ENCODE measurements at places on chromosomes 2 and 18. TPM values are rescaled to one million over a fixed set of nuclear protein-coding genes. Genes with fewer than 3 reads are reported as not detected.

- no peaks in the 10 kb centered on the region for H3K27me3 ChIP-seq
- H3K36me3 ChIP-seq: no peaks in the 10 kb centered on the region
- H3K4me1 ChIP-seq: no peaks in the 10 kb centered on the region
These were observed 34.5 kb upstream of the CSRNP3 start for GRCh38 chr2:165434865-165435496.

DNA sequence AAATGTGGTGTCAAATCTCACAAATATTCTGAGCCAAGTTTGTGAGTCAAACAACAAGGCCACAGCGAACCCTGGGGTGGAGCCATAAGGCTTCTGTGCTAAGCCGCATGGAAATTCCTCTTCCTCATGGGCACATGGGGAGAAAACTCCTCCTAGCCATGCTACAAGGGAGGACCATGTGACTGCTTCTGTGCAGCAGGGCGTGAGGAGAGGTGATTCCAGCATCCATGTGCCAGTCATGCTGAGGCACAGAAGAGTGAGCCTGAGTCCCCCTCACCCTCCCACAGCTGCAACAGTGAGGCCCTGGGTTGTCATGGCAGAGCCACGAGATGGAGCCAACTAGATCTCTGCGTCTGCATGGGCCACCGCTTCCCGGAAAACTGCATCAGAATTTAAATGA lies 488.8 kb upstream of the RAB6C start:
- H3K27me3 ChIP-seq: peaks cover 5% of the 10 kb centered on the region
- H3K36me3 ChIP-seq: no peaks in the 10 kb centered on the region
- no peak overlapping the region for H3K4me3 ChIP-seq
- no peak overlapping the region for H3K27ac ChIP-seq

TP53I3 gene
- total RNA-seq: 37.0 TPM

GRCh38 chr2:220297093-220297492 lies 669.7 kb downstream of the SLC4A3 start:
- no peaks in the 10 kb centered on the region for H3K36me3 ChIP-seq
- H3K27me3 ChIP-seq: no peaks in the 10 kb centered on the region
- H3K27ac ChIP-seq: no peak overlapping the region
- H3K4me1 ChIP-seq: peaks cover 12% of the 10 kb centered on the region

- H3K4me1 ChIP-seq: peaks cover 7% of the 10 kb centered on the region
- DNase-seq: no peak
- no peak overlapping the region for H3K4me3 ChIP-seq
These were observed 95.3 kb upstream of the ALKAL2 start for GRCh38 chr2:383178-383577.

SCLY gene
- 19.5 TPM for total RNA-seq

GRCh38 chr2:74695663-74696062 lies 41.6 kb downstream of the SEMA4F start:
- peaks cover 30% of the 10 kb centered on the region for H3K4me1 ChIP-seq
- no peaks in the 10 kb centered on the region for H3K27me3 ChIP-seq
- H3K36me3 ChIP-seq: no peaks in the 10 kb centered on the region
- no peak overlapping the region for H3K4me3 ChIP-seq
- H3K27ac ChIP-seq: no peak overlapping the region

GRCh38 chr2:10269711-10270610 lies 32.7 kb upstream of the HPCAL1 start:
- no peak overlapping the region for H3K27ac ChIP-seq
- H3K4me3 ChIP-seq: no peak overlapping the region
- no peaks in the 10 kb centered on the region for H3K27me3 ChIP-seq
- DNase-seq: no peak
- H3K4me1 ChIP-seq: peaks cover 31% of the 10 kb centered on the region

BMP10 gene
- not detected for total RNA-seq

DNA sequence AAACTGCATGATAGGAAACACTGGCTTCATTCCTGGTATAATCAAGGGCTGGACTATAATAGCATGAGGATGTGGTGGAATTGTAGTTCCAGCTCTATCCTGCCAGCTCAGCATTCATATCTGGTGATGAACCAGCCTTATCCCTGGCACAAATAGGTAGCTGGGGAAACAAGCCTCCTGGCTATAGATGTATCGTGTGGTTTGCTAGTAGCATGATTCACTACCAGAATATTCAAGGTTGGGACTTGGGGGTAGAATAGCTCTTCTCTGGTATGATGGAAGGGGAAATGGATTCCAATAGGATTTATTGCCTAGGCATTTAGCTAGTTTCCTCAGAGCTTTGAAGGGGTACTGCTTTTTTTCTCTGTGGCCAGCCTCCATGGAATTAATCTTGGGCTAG lies 532.8 kb downstream of the FBXO15 start:
- H3K36me3 ChIP-seq: no peaks in the 10 kb centered on the region
- H3K4me1 ChIP-seq: peaks cover 40% of the 10 kb centered on the region
- no peak overlapping the region for H3K4me3 ChIP-seq
- H3K27me3 ChIP-seq: no peaks in the 10 kb centered on the region

DNA sequence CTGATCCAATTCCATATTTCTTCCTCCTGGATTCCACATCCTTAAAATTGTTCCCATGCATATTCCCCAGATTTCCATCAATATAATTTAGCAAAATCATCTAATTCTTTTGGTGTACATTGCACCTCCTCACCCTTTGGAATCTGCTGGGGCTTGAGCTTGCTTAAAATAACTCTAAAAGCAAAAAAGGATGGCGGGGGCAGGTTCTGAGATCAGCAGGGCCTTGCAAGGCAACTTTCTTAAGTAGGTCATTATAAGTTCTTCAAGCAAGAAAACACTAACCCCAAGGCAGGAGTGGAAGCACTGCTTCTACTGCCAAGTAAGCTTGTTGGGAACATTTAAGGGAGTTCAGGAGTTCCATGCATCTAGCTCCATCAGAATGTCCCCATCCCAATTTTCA lies 254.3 kb upstream of the CCDC68 start:
- DNase-seq: no peak
- H3K4me1 ChIP-seq: no peaks in the 10 kb centered on the region
- H3K27ac ChIP-seq: no peak overlapping the region
- no peaks in the 10 kb centered on the region for H3K27me3 ChIP-seq
- H3K4me3 ChIP-seq: no peak overlapping the region

DNA sequence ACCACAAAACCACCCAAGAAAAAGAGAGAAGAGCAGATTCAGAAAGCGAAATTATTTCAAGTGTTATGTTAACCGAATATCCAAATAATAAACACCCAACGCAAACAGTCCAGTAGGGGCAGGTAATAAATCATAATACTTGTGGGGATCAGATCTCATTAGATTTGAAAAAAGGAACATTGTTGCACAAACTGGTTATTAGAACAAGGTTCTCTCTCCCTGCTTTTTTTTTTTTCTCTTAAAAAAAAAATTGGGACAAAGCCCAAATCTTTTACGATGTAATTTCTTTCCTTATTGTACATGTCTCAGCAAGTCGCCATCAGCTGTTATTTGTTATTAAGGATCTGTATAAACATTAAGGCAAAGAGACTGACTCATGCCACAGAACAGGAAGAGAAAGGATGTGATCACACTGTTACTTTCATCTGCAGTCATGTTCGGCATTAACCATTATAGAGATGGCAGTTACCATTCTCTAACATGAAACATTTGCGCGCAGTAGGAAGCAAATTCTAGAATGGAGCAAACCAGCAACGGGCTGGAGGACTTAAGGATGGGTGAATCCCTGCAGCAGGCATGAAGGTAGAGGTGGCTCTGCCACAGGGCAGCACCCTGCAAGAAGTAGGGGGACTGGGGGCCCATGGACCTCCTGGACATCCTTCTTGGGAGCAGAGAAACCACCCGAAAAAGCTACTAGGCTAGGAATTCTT lies 42.0 kb downstream of the EPHA4 start:
- H3K27me3 ChIP-seq: no peaks in the 10 kb centered on the region
- H3K4me3 ChIP-seq: peak overlapping the region; percentile 46
- peaks cover 18% of the 10 kb centered on the region for H3K4me1 ChIP-seq
- DNase-seq: peak; percentile 82
- 0 out of 2 replicates have a peak overlapping the region, but pooled peaks have one; percentile 26 for H3K27ac ChIP-seq

GRCh38 chr2:191221666-191222065 lies 23.5 kb upstream of the MYO1B start:
- no peak overlapping the region for H3K4me3 ChIP-seq
- H3K4me1 ChIP-seq: peaks cover 33% of the 10 kb centered on the region
- no peaks in the 10 kb centered on the region for H3K27me3 ChIP-seq
- H3K27ac ChIP-seq: no peak overlapping the region
- no peaks in the 10 kb centered on the region for H3K36me3 ChIP-seq

DNA sequence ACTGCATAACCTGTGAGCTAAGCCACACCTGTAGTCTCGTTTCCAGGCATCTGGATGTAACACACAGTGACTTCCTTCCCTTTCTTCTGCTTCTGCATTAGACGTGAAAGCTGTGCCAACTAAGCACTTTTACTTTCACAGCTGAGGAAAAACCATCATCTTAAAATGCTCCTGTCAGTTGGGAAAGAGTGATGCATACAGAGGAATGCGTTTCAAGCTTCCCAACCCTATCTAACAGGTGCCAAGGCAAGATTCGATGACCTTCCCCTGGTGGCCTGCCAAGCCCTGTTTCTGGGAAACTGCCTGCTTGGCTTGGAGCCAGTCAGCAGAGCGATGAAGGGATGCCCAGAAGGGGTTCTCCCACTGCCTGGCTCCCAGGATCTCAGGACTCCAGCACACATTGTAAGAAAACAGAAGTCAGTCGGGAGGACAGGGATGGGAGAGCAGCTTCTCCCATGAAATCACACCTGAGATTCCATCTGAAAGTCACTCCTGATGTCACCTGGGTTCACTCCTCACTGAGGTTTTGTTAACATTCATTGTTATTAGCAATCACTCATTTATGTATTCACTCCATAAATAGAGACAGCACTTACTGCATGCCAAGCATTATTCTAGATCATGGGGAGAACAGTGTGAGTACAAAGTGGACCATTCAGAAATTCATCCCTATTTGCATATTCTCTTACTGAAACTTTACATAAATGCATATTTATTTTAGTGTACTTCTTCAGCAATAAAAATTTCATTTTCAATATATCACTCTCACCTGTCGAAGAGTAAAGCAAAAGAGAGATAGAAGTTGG lies 64.1 kb downstream of the DTNA start:
- no peaks in the 10 kb centered on the region for H3K36me3 ChIP-seq
- DNase-seq: peak; percentile 33
- H3K4me1 ChIP-seq: peaks cover 19% of the 10 kb centered on the region

All from PC-3 (cell line).